ENCODE measurements at places on chromosomes 5 and 9.

GRCh38 chr5:27701931-27702903 is 663.8 kb upstream of the CDH9 start:
- no peak for DNase-seq

GRCh38 chr5:149267241-149267973 is 4.3 kb upstream of the AFAP1L1 start:
- DNase-seq, result no peak

- peak; percentile 14 for DNase-seq
Measured at GRCh38 chr5:148397968-148398595, 14.3 kb downstream of the FBXO38 start.

- DNase-seq, result no peak
Measured at GRCh38 chr5:60945813-60946187, 795 bp downstream of the NDUFAF2 start.

DNA sequence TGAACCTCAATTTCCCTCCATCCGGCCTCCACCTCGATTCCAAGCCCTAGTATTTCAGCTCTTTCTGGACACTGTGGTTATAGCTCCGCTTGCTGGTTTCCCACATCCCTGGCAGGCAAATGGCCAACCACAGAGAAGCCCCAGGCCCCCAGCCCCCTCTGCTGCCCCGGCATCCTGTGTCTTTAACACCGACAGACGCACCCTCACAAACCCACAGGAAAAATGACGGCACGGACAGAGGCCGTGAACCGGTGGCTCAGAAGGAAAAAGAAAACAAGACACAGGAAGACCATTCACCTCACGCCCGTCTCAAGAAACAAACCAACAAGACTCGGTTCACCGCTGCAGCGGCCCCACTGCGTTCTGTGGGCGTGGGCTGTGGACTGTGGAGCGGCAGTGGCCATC is 1.5 kb upstream of the CLIC3 start:
- no peak for DNase-seq

- no peak for DNase-seq
Measured at GRCh38 chr9:107832871-107833270, 343.3 kb upstream of the KLF4 start.

GRCh38 chr5:123209502-123210027 is 120.5 kb downstream of the PRDM6 start:
- DNase-seq, result no peak

- no peak for DNase-seq
Measured at GRCh38 chr9:120628207-120628924, 48.4 kb upstream of the CDK5RAP2 start.

DNA sequence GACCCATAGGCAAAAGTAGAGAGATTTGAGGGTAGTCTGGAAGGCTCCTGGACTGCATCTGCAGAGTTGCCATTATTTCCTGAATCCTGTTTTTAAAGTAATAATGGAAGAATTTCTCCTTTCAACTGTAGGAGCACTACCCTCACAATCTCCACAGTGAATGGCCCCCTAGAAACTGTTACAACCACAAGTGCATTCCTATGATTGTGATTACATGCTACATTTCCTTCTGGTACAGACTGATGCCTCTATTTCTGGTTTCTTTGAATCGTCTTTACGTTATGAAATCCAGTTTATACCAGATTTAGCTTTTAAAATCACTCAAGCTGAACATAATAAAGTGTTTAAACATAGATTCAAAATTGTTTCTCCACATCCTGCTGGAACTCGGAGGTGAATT is 49.4 kb downstream of the FRMPD1 start:
- no peak for DNase-seq

GRCh38 chr9:98222885-98223691 is 30.7 kb upstream of the CORO2A start:
- DNase-seq, result no peak

- no peak for DNase-seq
Measured at GRCh38 chr9:36905101-36906066, 128.7 kb downstream of the PAX5 start.

GRCh38 chr9:112757282-112757883 is 6.8 kb downstream of the SNX30 start:
- DNase-seq, result no peak

DNA sequence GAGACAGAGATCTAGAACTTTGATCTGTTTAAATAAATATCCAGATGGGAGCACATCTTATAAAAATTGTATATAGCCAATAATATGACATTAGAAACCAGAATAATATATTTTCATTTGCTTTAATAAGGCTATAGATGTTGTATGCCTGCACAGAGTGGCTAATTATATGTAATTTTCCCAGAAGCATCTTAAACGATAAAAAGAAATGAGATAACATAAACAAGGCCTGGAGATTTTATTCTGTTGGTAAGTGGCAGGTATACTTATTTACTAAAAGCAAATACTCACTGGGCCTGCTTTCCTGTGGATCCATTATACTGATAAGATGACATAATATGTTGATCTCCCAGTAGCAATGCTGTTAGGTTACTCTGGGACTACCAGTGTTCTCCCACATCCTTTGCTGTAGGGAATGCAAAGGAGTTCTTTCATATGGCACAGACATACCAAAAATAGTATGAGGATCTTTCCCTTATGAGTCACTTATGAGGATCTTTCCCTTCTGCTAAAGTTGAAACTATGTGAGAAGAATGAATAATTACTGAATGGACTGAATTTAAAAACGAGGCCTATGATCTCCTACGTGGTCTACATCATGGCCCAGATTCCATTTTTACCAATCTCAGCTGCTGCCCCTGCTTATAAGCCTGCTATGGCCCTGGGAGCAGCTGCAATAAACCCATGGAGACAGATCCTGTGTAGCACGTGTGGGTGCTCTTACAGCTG is 112.1 kb downstream of the NUDT12 start:
- DNase-seq, result no peak

- DNase-seq, result peak; percentile 94
Measured at GRCh38 chr9:128635266-128636023, 21.2 kb downstream of the DYNC2I2 start.

DNA sequence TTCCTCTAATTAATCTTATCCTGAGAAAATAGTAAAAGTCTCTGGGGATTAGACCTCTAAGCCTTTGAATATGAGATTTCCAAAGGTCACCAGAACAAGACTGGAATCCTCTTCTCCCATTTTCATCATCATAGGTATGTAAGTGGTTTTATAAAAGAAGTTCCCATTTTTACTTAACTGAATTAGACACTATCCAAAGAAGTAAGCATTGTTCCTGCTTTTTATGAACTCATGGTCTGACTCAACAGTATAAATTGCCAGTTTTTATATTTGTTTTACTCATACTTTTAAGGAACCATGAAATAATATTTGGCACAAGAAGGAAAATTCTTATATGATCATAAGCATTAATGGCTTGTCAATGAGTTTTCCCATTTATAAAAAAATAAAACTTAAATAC is 167.1 kb upstream of the ADRA1B start:
- DNase-seq, result no peak

DNA sequence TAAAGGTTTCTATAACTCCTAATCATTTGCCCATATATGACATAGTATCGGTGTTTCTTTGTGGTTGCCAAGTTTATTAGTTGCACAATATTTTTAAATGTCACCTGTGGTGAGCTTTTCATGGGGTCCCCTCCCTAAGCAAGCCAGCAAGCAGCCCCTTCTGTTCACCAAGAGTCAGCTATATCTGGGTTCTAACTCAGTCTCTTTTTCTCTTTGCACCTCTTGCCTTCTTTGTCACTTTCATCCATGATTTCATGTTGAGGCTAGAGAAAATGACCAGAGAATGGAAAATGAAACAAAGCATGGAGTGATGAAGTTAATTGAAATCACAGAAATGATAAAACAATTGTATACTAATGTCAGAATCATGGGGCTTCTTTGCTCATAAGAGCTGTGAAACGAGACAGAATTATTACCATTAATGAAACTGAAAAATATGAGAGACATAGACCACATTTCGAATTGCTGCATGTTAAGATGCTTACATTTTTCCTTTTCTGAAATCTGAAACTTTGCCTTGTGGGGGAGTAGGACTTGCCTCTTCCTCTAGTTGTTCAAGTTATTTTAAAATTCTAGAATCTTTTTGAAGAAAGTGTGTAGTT is 75.7 kb downstream of the CAMK4 start:
- no peak for DNase-seq

DNA sequence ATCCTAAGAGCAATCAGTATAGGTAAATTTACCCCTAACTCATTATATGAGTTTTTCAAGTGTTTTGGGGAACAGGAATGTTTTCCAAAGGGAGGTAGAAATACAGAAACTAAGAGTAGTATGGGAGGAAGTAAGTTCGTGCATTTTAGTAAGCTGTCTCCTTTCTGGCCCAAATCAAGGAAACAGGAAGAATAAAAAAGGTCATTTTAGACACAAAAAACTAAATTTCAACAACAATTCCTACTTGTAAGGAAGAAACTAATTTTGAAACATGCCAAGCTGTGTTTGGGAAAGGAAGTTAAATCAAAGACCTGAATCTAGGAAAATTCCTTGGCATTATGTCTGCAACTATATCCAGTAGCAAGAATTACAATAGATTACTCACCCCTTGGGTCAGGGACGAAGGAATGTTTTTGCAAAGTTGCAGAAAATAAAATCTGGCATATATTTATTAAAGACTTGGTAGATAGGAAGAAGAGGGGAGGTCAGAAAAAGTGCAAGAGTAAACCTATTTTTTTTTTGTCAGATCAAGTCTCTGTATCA is 6.5 kb upstream of the RPS6 start:
- no peak for DNase-seq

DNA sequence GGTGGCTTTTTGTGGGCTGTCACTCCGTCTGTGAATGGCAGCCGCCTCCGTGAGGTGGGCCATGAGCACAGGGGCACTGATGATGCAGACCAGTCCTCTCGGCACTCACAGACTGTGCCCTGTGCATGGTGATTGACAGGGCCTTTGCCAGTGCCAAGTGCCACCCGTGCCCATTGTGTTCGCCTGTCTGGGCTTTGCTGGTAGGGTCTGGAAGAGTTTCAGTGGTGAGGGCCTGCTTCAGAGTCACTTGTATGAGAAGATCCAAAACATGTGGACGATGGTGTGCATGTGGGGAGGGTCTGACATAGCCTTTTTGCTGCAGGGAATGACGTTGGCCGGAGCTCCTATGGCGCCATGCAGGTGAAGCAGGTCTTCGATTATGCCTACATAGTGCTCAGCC is 34.9 kb downstream of the TENT4A start:
- no peak for DNase-seq

DNA sequence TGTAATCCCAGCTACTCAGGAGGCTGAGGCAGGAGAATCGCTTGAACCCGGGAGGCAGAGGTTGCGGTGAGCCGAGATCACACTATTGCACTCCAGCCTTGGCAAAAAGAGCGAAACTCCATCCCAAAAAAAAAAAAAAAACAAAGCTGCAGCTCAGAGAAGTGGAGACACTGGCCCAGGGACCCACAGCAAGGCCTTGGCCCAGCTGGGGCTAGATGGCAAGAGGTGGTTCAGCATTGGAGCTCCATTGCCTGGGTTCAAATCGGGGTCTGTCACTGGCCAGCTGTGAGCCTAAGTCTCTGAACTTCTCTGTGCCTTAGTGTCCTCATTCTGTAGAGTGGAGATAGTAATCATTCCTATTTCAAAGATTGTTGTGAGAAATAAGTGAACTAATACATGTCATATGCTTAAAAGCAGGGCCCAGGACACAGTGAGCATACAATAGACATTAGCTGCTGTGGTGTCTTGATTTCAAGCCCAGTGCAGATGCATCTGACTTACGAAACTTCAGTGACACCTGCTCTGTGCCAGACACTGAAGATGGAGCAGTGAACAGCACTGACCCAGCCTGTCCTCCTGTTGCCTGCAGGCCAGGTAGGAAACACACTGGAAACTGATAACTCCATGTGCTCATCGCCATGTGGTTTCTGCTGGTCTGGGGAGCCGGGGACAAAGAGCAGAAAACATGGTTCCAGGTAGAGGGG is 127.7 kb downstream of the C9orf50 start:
- no peak for DNase-seq

GRCh38 chr5:136064510-136064909 is 35.7 kb downstream of the TGFBI start:
- no peak for DNase-seq

- DNase-seq, result no peak
Measured at GRCh38 chr5:5046680-5047502, 93.2 kb upstream of the ADAMTS16 start.

GRCh38 chr5:73370095-73370494 is 78.5 kb downstream of the FOXD1 start:
- no peak for DNase-seq

- no peak for DNase-seq
Measured at GRCh38 chr9:127123064-127123890, 842 bp upstream of the ANGPTL2 start.

DNA sequence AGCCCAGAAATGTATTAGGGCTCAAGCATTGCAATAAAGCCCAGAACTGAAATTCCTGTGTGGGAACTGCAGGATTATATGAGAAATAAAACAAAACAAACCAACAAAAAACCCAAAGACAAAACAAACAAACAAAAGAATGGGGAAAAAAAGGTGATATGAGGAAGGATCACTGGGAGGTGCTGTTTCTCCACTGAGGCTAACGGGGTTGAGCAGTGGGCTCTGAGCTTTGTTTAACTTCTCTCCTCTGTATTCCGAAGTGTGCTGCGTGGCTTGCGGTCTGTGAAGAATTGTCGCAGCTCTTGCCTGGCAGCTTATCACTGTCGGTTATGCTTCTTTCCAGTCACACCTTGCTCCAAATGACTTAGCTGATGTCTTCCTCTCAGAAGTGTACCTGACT is 106.3 kb downstream of the TENT4A start:
- DNase-seq, result no peak

- peak; percentile 24 for DNase-seq
Measured at GRCh38 chr5:78504704-78505677, 143.6 kb downstream of the LHFPL2 start.

- DNase-seq, result no peak
Measured at GRCh38 chr9:125486152-125486508, 220.9 kb downstream of the MAPKAP1 start.

DNA sequence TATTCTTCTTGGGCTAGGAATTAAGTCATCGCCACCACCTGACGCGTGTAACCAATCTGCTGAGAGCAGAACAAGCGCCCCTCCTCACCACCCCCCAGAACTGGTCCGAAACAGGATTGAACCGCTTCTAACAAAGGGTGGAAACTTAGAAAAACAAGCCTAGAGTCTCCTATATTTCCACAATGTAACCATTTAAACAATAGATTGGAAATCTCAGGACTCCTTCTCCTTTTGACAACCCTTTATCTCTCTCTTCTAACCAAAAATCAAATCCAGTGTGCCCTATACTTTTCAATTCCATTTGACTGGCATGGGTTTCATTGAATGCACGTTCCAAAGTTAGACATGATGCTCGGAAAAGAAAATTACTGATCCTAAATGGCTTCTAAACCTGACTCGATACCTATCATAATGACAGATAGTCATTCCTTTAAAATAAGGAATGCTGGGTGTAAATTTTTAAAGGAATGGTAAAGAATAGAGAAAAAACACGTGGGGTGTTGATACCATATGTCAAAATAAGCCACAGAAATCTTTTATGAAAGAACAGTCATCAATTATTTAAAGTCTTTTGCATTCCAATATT is 1.2 kb downstream of the ARRDC3 start:
- peak; percentile 32 for DNase-seq

DNA sequence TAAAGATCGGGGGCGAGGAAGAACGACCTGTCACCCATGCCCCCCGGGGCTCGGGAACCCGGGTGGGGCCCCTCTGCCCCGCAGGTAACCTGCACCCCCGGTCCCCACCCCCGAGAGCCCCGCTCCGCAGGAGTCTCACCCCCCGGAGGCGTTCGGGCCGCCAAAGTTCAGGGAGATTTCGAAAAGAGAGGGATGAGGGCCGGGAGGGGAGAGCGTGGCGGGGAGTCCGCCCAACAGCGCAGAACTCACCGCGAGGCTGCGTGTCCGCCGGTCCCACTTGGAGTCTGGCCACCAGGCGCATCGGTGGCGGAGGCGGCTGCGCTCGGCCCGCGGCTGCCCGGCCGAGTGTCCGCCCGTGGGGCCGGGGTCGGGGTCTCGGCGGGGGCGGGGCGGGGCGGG is at the start of gene PHF19:
Gene PHF19 (minus strand): TSS at position 347 of the 399 bp plus-strand sequence. CDS start 2,447 bp downstream, outside the sequence.
- no peak for DNase-seq

Data from NCI-H510A (cell line).